ENCODE measurements at places on chromosomes 16 and 17.

GRCh38 chr17:70168044-70168976, 1.0 kb upstream of the KCNJ2 start:
- DNase-seq: no peak

DNA sequence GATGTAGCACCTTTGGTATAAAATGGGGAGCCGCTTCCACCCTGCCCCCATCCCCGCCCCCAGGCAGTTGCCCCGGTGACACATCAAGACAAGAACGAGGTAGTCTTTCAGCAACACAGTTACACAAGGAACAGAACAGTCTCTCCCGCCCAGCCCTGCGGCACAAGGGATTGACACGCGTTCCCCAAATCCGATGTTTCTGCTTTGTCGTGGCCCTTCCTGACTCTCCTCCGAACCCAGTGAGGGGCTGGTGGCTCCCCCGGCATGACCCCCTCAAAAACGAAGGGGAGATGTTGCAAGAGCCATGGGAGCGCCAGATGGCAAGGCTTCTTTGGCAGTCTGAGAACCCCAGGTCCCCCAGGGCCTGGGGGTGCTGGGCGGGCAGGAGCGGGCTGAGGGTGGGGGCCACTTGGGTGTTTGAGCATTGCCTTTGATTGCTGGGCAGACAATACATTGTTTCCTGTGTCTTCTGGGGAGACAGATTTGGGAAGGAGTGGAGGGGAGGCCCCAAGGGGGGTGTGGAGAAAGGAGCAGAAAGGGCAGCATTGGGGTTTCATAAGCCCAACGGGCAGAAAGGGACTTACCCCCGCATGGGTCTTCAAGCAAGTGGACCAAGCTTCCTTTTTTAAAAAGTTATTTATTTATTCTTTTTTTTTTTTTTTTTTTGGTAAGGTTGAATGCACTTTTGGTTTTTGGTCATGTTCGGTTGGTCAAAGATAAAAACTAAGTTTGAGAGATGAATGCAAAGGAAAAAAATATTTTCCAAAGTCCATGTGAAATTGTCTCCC, 16.6 kb downstream of the COL1A1 start:
- no peak for DNase-seq

- no peak for DNase-seq
These were observed 127.2 kb upstream of the RCVRN start for GRCh38 chr17:10032118-10032852.

DNA sequence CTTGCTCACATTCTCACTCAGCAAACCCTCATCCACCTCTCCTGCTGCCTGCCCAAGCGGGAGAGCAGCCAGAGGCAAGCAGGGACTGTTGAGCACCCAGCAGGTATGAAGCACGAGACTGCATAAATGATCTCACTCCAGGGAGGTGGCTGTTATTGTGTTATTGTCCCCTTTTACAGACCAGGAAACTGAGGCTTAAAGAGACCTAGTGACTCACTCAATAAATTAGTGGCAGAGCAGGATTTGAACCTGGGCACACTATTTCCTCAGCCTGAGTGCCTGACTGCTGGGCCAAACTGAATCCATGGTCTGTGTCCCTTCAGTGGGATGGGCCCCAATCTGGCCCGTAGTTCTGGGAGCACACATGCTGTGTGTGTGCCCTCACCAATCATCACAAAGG, 12.3 kb upstream of the MAP2K3 start:
- no peak for DNase-seq

GRCh38 chr16:23595246-23595950, 718 bp downstream of the NDUFAB1 start:
- no peak for DNase-seq
